Left renal pelvis (tissue), 4 donors: ENCODE measurements at places on chromosomes 4 and X. TPM values are rescaled to one million over a fixed set of nuclear protein-coding genes. Genes with fewer than 3 reads are reported as not detected.

GRCh38 chrX:138964501-138964900 lies 253.0 kb upstream of the FGF13 start:
- DNase-seq, result no peak

GRCh38 chr4:82918091-82918490 lies 17.6 kb downstream of the THAP9 start:
- DNase-seq, result no peak

GRCh38 chrX:82748906-82749505 lies 759.1 kb upstream of the POU3F4 start:
- no peak for DNase-seq

TLR6 gene
- polyA plus RNA-seq, result 1.8 TPM

TMEM154 gene
- polyA plus RNA-seq, result 3.8 TPM

GRCh38 chrX:136635235-136635634 lies 12.7 kb upstream of the CD40LG start:
- DNase-seq, result no peak

MAP3K15 gene
- 4.7 TPM for polyA plus RNA-seq

GRCh38 chr4:74608151-74608949 lies 163.4 kb downstream of the AREG start:
- no peak for DNase-seq

- DNase-seq, result no peak
These were observed 1153.3 kb upstream of the PABPC4L start for GRCh38 chr4:135354876-135355275.

DNA sequence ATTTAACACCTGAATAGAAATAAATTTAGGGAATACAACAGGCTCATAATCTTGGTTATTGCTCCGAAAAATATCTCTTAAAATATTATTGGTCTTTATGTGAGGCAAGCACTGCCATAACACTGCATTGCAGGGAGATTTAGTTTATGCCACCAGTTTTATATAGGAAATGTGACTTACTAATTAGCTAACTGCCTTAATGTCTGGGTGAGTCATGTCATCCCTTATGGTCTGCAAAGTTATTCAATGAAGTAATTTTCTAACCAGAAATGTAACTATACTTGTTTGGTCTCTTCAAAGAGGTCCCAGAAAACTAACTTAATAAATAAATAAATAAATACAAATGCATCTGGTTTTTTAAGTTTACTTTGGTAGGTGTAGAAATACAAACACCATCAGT lies 597.2 kb downstream of the GALNTL6 start:
- DNase-seq, result no peak

ZNF81 gene
- polyA plus RNA-seq, result 7.7 TPM

GRCh38 chr4:76585897-76586360 lies 150.9 kb downstream of the SHROOM3 start:
- no peak for DNase-seq

DNA sequence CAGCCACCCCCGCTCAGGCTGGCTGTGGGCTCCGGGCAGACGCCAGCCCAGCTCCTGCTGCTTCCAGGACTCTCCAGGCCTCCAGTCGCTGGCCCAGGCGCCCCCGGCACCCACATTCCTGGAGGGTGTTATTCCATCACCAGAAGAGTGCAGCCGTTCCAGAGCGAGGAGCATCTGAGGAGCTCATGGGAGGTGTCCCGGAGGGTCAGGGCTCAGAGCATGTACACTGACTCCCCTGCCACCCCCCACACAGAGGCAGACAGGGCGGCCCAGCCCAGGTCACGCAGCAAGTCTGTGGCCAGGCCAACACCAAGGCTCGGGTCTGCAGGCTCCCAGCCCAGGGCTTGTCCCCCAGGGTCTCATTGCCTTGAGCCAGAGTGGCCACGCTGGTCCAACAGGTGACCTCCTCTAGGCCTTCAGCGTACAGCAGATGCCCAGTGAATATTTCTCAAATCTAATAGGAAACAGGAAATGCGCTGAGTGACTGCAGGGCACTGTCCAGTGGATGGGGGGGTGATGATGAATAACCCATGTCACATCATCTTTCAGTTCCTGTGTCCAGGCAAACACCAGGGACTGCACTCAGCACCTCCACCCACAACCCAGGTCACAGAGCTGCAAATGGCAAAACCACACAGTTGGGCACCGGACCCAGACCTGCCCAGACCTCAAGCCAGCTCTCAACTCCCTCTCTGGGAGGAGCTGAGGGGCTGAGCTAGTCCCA lies 37.2 kb downstream of the ABLIM2 start:
- DNase-seq, result no peak

ASB12 gene
- 0.66 TPM for polyA plus RNA-seq

- DNase-seq, result no peak
These were observed 145.1 kb downstream of the COL4A5 start for GRCh38 chrX:108584617-108585211.
